ENCODE measurements at places on chromosomes 1 and 21.
A peak's percentile ranks its signal among the peaks of the same experiment; 100 is the strongest.

DNA sequence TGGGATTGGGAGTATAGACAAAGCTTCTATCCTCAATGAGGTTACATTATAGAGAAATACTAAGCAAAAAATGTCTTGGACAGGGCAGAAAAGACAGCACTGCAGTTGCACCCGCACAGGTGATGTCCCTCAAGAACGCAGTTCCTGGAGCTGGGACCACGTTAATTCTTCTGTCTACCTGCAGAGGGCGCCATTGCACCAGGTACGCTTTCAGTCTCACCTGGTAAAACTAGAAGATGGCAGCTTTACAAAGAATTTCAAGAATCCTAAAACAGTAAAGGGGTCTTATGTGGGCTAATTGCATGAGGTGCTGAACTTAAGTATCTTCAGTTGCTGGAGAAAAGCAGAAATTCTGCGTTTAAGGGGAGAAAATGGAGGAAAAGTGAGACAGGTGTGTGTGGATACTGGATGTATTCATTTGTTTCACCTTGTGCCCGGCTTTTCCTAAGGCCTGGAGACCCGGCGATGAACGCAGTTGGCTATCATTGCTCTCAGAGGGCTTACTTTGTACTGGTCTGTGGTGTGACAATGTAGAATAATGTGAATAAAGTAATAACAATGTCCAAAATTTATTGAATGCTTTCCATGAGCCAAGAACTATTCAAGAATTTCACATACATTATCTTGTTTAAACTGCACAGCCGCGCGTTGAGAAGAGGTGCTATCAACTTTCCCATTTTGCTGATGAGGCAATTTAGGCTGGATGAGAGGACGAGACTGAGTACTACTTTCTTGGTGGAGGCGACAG, 276.3 kb upstream of the GREM2 start:
- H3K36me3 ChIP-seq = no peaks in the 10 kb centered on the region
- no peak for DNase-seq
- H3K4me3 ChIP-seq = no peak overlapping the region

- H3K27me3 ChIP-seq = no peaks in the 10 kb centered on the region
- H3K36me3 ChIP-seq = peaks cover 52% of the 10 kb centered on the region
- H3K4me1 ChIP-seq = peaks cover 12% of the 10 kb centered on the region
- DNase-seq = no peak
These were observed 6.2 kb upstream of the B3GALT2 start for GRCh38 chr1:193192586-193192985.

GRCh38 chr1:61184040-61184713, 101.8 kb downstream of the NFIA start:
- H3K4me3 ChIP-seq = no peak overlapping the region
- H3K27ac ChIP-seq = no peak overlapping the region
- DNase-seq = no peak

GRCh38 chr21:37197746-37198145, 69.4 kb downstream of the VPS26C start:
- peaks cover 14% of the 10 kb centered on the region for H3K36me3 ChIP-seq
- no peak overlapping the region for H3K4me3 ChIP-seq
- H3K27me3 ChIP-seq = no peaks in the 10 kb centered on the region
- H3K4me1 ChIP-seq = no peaks in the 10 kb centered on the region
- no peak overlapping the region for H3K27ac ChIP-seq

GRCh38 chr1:25146451-25146855, 85.8 kb downstream of the SYF2 start:
- H3K4me1 ChIP-seq = peaks cover 5% of the 10 kb centered on the region
- no peaks in the 10 kb centered on the region for H3K36me3 ChIP-seq
- no peak overlapping the region for H3K27ac ChIP-seq
- no peak overlapping the region for H3K4me3 ChIP-seq

- no peaks in the 10 kb centered on the region for H3K36me3 ChIP-seq
- H3K4me1 ChIP-seq = no peaks in the 10 kb centered on the region
- no peak overlapping the region for H3K27ac ChIP-seq
- H3K27me3 ChIP-seq = peaks cover 6% of the 10 kb centered on the region
- H3K4me3 ChIP-seq = no peak overlapping the region
These were observed 49.3 kb downstream of the PTGFR start for GRCh38 chr1:78540048-78540447.

GRCh38 chr1:39951926-39952325, 3.0 kb upstream of the MFSD2A start:
- H3K27me3 ChIP-seq = peaks cover 7% of the 10 kb centered on the region
- no peak overlapping the region for H3K4me3 ChIP-seq
- DNase-seq = no peak
- no peaks in the 10 kb centered on the region for H3K36me3 ChIP-seq
- peaks cover 14% of the 10 kb centered on the region for H3K4me1 ChIP-seq
- no peak overlapping the region for H3K27ac ChIP-seq

DNA sequence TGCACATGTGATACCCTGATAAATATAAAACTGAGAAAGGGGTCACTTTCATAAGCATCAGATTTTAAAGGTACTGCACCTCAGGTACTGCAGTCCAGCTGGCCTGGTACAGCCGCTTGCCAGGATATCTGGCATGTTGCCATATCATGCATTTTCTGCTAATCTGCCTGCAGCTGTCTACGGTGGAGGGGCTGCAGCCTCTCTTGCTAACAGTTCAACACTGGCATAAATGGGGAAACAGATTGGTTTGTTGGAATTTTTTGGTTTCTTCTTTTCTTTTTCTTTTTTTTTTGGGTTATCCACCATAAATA, 71.5 kb downstream of the MIS18A start:
- H3K4me1 ChIP-seq = no peaks in the 10 kb centered on the region
- DNase-seq = no peak
- H3K27ac ChIP-seq = no peak overlapping the region
- no peak overlapping the region for H3K4me3 ChIP-seq

DNA sequence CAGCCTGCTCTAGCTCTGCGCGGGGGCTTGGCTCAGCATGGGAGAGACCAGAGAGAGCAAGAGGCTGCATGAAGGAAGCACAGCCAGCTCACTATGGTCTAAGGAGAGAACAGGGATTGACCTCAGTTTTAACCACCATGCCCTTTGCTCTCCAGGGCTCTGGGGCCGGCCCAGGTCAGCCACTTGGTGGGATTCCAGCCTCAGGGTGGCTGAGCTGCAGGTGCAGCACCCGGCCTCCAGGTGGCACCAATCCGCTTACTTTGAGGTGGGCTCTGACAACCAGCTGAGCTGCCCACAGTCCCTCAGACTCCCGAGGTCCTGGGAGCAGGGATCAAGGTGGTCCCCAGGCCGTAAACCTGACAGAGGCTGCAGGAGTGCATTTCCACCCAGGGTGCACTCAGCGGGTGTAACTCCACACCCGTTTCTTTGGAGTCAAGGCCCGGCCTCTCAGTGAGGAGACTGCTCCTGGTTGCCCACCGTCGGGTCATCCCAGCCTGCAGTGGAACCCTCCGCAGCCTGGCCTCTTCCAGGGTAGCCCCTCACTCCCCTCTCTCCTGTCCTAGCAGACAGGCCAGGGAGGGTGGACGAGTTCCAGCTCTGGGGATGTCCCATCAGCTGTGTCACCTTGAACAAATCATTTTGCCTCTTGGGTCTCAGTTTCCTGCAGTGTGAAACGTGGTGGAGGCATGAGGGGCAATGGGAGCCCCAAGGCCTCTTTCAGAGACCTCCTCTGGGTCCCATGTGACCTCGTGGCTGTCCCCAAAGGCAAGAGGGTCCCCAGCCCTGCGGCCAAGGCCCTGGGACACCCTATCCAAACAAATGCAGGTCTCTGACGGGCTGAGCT, 607 bp upstream of the LGR6 start:
- H3K36me3 ChIP-seq = no peaks in the 10 kb centered on the region
- DNase-seq = peak; percentile 69
- no peak overlapping the region for H3K27ac ChIP-seq
- no peak overlapping the region for H3K4me3 ChIP-seq
- H3K4me1 ChIP-seq = peaks cover 3% of the 10 kb centered on the region

- H3K27me3 ChIP-seq = peaks cover 34% of the 10 kb centered on the region
- peak within 1 kb of the TSS; percentile 48 for H3K27ac ChIP-seq
- peaks cover 10% of the 10 kb centered on the region for H3K4me1 ChIP-seq
- H3K36me3 ChIP-seq = no peaks in the 10 kb centered on the region
- H3K4me3 ChIP-seq = peak within 1 kb of the TSS; percentile 79
- peak; percentile 73 for DNase-seq
These were observed at the start of gene GSTM4 for GRCh38 chr1:109655615-109656519. Gene GSTM4 (plus strand): TSS chr1:109656099. CDS start chr1:109656390, 291 bp downstream.

- H3K27me3 ChIP-seq = no peaks in the 10 kb centered on the region
- peaks cover 18% of the 10 kb centered on the region for H3K36me3 ChIP-seq
- peak overlapping the region; percentile 44 for H3K27ac ChIP-seq
- no peak overlapping the region for H3K4me3 ChIP-seq
- peaks cover 76% of the 10 kb centered on the region for H3K4me1 ChIP-seq
These were observed 39.0 kb upstream of the RUNX3 start for GRCh38 chr1:24968941-24969585.

DNA sequence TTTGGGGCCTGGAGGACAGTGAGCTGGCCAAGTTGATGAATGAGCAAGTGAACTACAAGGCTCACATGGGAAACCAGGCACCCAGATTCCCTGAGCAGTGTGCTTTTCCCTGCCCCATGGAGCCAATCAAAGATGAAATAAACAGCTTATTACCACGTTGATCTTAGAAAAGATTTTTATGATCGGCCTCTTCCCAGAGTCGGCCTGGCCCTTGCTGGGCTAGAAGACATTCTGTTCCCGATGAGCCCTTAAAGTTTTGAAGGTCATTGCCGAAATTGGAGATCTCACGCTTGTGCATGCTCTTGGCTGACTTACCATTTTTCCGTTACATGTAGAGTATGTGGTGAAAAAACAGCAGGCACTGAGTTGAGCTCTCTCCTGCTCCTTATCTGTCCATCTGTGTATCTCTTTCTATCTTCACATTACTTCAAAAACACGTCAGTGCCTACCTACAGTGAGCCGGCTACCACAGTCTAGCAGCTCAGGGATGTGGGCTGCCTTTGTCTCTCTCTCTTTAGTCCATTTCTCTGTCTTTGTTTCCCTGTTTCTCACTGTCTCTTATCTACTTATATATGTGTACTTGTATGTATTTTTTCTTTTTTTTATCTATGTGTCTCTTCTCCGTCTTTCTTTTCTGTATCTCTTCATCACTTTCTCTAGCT, 248.8 kb upstream of the USP24 start:
- H3K36me3 ChIP-seq = no peaks in the 10 kb centered on the region
- H3K27me3 ChIP-seq = peaks cover 6% of the 10 kb centered on the region
- H3K27ac ChIP-seq = no peak overlapping the region

GRCh38 chr1:167802235-167802634, 80.5 kb downstream of the MPZL1 start:
- H3K27me3 ChIP-seq = no peaks in the 10 kb centered on the region
- no peak overlapping the region for H3K4me3 ChIP-seq
- H3K36me3 ChIP-seq = peaks cover 1% of the 10 kb centered on the region
- no peak overlapping the region for H3K27ac ChIP-seq

- H3K36me3 ChIP-seq = peaks cover 2% of the 10 kb centered on the region
- H3K4me3 ChIP-seq = peak within 1 kb of the TSS; percentile 60
- no peak within 1 kb of the TSS for H3K27ac ChIP-seq
- peaks cover 8% of the 10 kb centered on the region for H3K27me3 ChIP-seq
- no peak for DNase-seq
These were observed at the start of gene RAB42 for GRCh38 chr1:28591708-28592320. Gene RAB42 (plus strand): TSS chr1:28592265. CDS start chr1:28592512, 247 bp downstream.

GRCh38 chr1:232635778-232636356, 5.9 kb upstream of the SIPA1L2 start:
- peaks cover 32% of the 10 kb centered on the region for H3K27me3 ChIP-seq
- H3K36me3 ChIP-seq = no peaks in the 10 kb centered on the region
- peaks cover 1% of the 10 kb centered on the region for H3K4me1 ChIP-seq

GRCh38 chr1:70856201-70856600, 191.4 kb downstream of the PTGER3 start:
- H3K27ac ChIP-seq = no peak overlapping the region
- H3K27me3 ChIP-seq = no peaks in the 10 kb centered on the region
- H3K36me3 ChIP-seq = no peaks in the 10 kb centered on the region
- H3K4me3 ChIP-seq = no peak overlapping the region

DNA sequence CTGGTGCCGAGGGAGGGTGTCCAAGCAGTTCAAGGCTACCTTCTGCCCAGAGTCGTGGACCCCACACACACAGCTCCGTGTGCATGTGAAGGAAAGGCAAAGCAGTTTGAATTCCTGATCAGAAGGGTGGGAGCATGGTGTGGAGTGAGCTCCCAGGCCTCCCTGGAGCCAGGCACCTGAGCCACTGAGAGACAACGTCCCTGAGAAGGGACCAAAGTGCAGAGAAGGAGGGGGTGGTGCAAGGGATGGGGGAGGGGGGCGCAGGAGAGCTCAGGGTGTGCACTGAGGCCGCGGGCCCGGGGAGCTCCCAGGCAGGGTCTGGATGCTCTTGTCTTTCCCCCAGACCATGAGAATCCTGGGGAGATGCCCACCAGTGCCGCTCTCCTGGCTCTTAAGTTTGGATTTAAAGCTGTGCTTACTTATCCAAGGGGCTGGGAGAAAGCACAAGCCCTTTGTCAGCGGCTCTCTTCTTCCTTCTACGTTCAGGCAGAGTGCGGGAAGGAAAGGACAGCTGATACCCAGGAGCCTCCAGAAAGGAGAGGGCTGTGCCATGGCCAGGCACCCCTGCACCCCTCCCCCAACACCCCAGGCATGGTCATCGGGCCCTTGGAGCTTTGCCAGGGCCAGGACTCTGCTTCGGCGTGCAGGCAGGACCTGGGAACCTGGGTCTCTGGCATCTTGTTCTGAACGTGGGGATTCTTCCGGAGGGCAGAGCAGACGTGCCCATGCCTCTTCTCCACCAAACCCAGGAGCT, 24.1 kb downstream of the ACTA1 start:
- H3K27me3 ChIP-seq = peaks cover 55% of the 10 kb centered on the region
- DNase-seq = no peak

DNA sequence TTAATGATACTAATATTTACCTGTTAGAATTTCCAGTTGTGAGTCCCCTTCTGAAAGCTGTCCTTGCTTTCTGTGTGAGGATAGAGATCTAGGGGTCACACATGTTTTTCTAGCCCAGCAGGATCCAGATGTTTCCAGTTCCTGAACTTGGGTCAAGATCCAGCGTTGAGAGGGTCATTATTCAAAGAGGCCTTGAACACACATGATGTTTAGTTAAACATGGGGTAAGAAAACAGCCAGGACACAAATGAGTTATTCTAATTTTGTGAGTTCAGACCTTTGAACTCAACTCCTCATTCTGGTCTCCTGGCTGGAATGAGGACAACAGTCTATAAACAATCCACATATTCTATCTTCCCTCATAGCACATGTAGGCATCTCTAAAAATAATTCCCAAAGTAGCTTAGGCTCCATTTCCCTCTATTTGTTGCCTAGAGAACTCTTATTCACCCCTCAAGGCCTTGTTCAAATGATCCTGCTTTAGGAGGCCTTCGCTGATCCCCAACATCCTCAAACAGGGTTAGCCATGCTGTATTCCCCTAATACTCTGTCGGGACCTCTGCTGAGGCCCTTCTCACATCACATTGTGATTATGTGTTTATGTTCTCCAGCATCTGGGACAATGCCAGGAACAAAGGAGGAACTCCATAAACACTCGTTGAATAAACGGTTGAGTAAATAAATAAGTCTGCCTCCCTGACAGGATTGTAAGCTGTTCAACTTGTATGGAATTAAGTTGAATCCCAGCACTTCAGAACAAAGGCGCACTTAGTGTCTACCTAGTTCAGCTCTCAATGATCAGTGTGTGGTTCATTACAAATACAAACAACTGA, 15.0 kb upstream of the KCNN3 start:
- H3K4me1 ChIP-seq = peaks cover 25% of the 10 kb centered on the region
- H3K27ac ChIP-seq = no peak overlapping the region
- no peak for DNase-seq
- H3K27me3 ChIP-seq = peaks cover 10% of the 10 kb centered on the region
- no peak overlapping the region for H3K4me3 ChIP-seq
